ENCODE measurements at places on chromosomes 1 and 21. TPM values are rescaled to one million over a fixed set of nuclear protein-coding genes. Genes with fewer than 3 reads are reported as not detected.

DNA sequence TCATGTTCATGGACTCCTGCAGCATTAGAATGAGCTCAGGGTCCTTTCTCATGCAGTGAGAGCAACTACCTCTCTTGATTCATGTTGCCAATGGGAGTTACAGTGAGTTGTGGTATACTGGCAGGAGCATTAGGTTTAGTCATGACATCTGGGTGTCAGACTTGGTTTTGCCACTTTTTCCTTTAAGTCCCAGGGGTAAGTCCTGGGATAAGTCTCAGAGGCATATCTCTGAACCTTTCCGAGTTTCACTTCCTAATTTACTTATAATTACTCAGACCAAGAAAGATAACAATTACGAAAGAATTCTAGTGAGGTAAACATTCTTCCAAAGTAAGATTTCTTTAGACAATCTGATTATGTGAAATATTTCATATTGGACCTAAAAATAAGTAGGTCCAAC, 606.0 kb downstream of the SMYD3 start:
- DNase-seq, result no peak

DNA sequence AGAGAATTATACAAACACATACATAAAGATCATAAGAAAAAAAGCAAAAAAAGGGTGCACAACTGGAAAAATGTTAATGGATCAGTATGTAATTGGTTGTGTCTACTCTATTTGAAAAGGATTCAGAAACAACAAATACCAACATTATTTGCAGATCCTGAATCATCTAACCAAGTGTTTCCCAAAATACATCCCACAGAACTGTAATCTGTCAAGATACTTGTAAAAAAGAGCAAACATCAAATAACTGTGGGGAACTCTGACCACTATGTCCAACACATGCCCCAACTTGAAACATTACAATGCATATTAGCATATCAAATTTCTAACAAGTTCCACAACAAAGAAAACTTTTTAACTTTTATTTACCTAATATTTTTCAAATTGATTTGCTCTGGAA, 22.6 kb downstream of the ANKRD13C start:
- DNase-seq, result no peak

DNA sequence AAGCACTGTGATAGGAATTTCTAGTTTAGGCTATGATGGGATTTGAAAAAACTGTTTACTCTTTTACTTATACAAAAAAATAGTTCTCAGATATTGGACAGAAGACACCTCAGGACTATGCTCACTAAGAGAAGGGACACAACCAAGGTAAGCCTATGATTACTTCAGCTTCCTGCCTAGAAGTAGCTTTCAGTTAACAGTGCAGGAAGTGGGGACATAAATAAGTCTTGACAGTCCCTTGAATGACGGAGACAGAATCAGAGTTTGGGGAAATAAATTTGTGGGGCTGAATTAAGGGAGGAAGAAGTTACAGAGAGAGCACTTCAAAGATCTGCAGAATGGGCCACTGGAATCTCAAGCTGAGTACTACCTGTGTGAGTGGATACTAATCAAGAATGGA, 53.8 kb upstream of the OLFM3 start:
- no peak for DNase-seq

GRCh38 chr1:228259951-228260350, 52.1 kb downstream of the OBSCN start:
- no peak for DNase-seq

DNA sequence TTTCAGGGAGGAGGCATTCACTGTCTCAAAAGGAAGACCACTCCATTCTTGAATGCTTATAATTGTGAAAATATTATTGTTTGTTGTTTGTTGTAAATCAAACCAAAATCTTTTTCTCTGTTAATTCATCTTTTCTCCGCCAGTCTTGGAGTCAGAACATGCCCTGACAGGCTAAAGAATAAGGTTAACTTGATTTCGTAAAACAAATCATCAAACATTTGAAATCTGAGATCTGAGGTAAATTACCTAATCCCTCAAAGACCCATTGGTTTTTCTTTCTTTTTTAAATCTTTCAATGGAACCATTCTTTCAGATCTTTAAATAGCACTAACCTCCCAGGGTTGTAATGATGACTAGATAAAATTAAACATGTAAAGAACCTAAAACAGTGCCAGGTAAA, 430.1 kb upstream of the PTBP2 start:
- DNase-seq, result no peak

Gene FAM151A
- not detected for total RNA-seq

GRCh38 chr1:58718435-58718834, 18.6 kb upstream of the MYSM1 start:
- no peak for DNase-seq

Gene SOAT1
- 78.0 TPM for total RNA-seq

Gene CR1L
- not detected for total RNA-seq

GRCh38 chr1:248873993-248874533, 15.2 kb upstream of the ZNF692 start:
- DNase-seq, result peak; percentile 95

- no peak for DNase-seq
Measured at GRCh38 chr21:38356883-38357625, 100.3 kb downstream of the KCNJ15 start.

DNA sequence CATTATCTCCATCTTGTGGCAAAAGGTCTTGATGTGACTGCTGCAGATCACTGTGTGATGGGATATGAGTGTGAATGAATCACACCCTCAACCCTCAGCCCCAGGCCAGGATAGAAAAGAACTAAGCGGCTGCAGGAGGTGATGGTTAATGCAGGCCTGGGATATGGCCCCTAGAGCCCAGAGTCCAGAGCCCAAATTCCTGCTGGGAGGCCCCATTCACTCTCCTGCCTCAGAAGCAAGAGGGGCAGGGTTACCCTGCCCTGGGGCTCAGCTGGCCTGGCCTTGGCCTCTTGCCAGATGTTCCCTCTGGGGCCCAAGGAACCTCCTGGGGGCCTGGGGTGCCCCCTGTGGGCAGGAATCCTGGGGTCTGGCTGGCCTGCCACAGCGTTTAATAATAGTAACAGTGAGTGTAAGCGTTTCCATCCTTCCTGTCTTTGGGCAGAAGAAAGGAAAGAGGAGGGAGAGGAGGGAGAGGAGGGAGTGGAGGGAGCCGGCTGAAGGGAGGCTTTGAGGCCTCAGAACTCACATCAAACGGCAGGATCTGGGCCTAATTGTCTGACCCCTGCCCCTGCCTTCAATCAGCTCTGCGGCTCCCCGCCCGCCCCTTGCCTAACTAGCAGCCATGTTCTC, 26.2 kb downstream of the DMAP1 start:
- peak; percentile 17 for DNase-seq

DNA sequence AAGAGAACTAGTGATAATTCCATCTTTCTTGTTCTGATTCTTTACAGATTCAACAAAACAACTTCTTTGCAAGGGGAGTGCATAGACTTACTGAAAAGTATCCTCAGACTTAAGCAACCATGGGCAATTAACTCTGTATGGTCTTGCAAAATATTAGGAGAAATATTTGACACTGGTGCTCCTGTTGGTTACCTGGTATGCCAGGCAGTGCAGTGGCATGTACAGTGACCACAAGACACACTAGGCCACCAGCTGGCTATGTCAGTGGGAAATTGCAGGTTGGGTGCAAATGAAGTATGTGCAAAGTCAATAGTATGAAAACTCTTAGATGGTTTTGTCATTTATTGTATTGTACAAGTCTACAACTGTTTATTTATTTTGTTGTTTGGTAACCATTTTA, 34.5 kb downstream of the EPS15 start:
- DNase-seq, result no peak

Gene AK4
- total RNA-seq, result 6.8 TPM

GRCh38 chr1:16718908-16719533, 21.3 kb upstream of the RNU1-4 start:
- DNase-seq, result no peak

DNA sequence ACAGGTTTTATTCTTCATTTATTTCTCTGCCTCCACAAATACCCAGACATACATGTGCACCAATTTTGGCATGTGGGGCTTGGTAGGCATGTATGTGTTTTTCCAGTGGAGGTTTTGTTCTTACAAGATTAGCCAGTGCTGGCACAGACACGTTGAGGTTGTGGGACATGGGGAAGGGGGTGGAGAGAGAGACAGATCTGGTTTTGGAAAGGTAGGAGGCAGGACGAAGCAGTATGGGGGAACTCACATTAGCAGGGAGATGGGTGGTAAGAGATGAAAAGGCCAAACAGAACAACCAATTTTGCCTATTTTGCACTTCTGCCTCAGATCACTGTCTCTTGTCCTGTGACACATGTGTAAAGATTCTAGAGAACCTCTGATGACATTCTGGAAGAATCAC, 166.1 kb upstream of the HMGB4 start:
- no peak for DNase-seq

Gene PGLYRP3
- not detected for total RNA-seq

- DNase-seq, result no peak
Measured at GRCh38 chr1:235941876-235942624, 75.3 kb upstream of the LYST start.

Gene OPTC
- not detected for total RNA-seq

DNA sequence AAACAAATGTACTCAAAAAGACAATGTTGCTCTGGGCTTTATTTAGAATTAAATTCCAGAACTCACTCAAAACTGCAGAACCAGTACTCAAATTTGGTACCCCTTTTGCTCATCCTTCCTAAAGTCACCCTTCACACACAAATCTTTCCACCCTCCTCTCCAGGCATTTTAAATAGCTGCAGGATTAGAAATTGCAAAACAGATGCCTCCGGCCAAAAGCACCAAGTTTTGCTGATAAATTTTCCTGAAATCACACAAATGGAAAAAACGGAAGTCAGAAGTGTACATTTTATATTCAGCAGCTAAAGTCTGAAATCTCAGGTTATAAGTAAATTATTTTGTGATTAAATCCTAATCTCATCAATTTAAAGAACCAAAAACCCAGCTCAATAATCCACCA, 147.0 kb downstream of the NRIP1 start:
- DNase-seq, result no peak

DNA sequence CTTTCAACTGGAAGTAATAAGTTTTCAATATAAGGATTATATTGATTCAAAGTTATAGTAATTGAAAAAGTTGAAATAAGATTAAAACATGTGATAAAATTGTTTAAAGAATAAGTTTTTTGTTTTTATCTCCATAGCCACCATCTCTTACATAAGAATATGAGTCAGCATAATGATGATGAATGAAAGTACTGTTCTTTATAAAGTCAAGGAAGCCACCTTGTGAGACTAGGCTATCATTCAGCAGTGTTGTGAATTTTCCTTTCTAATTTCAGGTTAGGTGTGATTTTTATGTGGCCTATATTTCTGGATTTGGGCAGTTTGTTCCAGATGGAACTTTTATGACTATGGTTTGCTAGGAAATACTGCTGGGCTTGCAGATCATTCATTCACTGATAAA, 22.4 kb upstream of the ASB17 start:
- DNase-seq, result peak; percentile 5

DNA sequence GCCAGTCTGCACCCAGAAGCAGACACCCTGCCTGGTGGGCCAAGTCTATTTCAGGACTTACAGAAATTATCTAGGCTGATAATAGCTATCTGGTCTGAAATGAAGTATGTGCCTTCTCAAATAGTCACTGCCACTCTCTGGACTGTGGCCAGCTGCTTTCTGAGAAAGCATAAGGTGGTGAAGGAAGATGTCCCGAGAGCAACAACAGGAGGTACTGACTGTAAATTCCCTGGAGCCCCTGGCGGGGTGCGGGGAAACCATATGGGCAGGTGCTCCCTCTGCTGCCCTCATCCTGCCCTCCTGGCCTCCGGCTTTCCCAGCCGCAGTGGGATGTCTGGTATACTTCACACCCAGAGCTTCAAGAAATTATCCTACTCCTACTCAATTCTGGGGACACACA, 86.8 kb downstream of the TGFBR3 start:
- no peak for DNase-seq

Gene SYT2
- total RNA-seq, result not detected

- DNase-seq, result peak; percentile 8
Measured at GRCh38 chr1:197519741-197520334, 251.8 kb downstream of the CRB1 start.

DNA sequence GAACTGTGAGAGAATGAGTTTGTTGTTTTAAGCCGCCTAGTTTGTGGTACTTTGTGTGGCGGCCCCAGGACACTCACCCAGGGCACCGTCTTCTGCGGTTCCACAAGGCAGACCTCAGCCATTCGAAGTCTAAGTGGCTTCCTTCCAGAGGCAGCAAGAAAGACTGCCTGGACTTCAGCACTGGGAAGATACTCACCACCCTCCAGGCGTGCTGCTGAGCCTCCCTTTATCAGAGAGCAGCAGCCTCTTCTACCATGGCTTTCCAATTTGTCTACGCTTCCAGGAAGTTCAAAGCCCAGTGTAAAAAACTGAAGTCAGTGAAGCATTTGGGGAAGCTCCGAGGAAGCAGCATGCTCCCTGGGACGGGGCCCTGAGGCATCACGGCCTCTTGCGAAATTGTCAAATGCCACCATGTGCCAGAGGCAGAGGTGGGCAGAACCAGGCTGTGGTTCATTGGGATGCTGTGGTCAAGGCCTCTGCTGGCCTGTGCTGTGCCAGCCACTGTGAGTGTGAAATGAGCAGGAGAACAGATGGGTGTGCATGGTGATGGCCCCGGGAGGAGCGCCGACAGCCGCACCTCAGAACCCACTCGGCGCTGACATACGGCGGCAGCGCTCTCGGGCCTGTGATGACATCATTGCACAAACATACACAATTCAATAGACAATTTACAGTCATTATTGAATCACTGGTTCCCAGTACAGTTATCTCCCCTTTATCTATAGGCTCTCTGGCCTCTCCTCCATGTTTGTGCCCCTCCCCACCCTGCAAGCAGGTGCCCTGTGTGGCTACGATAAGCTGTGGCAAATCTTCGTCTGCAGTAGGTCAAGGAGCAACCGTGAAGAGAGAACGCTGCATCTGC, 110.4 kb downstream of the PDE9A start:
- DNase-seq, result no peak

GRCh38 chr1:213669964-213670691, 317.6 kb upstream of the PROX1 start:
- DNase-seq, result no peak

GRCh38 chr1:213724640-213725536, 262.9 kb upstream of the PROX1 start:
- DNase-seq, result peak; percentile 67

Gene TCP10L
- total RNA-seq, result not detected

- no peak for DNase-seq
Measured at GRCh38 chr1:230361941-230362340, 64.2 kb downstream of the PGBD5 start.

GRCh38 chr1:248140846-248141245, 4.1 kb upstream of the OR2M5 start:
- no peak for DNase-seq

DNA sequence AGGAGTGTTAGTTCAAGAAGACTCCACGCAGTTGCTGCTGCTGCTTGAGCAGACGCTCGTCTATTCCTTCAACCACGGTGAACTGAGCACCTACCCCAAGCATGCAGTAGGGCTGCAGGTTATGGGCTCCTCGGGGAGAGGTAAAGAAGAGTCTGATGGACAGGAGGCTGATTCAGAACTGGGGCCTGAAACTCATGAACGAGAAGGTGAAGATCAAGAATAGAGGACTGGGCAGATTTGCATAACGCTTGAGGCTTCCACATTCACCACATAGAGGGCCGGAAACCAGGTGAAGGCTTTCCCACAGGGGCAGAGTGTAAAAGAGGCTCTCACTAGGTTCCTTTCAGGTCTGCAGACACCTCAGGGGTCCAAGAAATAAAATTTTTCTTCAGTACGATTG, 9.1 kb downstream of the ABCA4 start:
- DNase-seq, result no peak

All from A172 (cell line).